Activated CD4-positive, alpha-beta T cell treated with anti-CD3 and anti-CD28 coated beads, Interleukin-10, Interleukin-2, amounts not matched to agents 100 ng/mL and 50 ng/mL, durations not matched to agents 16 hours and 8 hours (primary cell): ENCODE measurements at places on chromosomes 16 and 17.

DNA sequence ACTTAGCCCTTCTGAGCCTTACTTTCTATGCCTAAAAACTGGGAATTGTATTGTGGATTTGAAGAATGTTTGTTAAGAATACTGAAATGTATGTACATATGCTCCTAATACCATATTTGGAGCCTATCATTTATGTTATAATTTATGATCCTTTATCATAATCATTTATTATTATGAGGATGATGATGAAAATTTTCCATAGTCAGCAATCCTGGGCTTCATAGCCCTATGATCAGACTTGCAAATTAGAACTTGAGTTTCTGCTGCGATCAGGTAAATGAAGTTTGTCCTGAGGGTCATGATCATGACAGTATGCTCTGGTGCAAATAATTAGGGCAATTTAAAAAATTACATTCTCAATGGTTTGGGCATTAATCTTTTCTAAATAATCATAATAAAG lies 147.4 kb downstream of the CA10 start:
- DNase-seq = no peak

- DNase-seq = no peak
Measured at GRCh38 chr16:86618431-86619238, 40.3 kb downstream of the FOXL1 start.

DNA sequence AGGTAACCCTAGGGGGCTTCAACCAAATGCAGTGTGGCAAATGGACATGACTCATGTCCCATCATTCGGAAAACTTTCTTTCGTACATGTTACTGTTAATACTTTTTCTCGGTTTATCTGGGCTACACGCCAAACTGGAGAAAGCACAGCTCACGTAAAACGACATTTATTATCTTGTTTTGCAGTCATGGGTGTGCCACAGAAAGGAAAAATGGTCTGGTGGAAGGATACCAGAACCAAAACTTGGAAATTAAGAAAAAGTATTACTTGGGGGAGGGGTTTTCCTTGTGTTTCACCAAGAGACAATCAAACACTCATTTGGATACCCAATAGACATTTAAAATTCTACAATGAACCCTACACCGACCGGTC lies 23.6 kb downstream of the ALOX15B start:
- DNase-seq = no peak

GRCh38 chr17:58529275-58529674 lies 14.8 kb upstream of the MTMR4 start:
- DNase-seq = no peak

DNA sequence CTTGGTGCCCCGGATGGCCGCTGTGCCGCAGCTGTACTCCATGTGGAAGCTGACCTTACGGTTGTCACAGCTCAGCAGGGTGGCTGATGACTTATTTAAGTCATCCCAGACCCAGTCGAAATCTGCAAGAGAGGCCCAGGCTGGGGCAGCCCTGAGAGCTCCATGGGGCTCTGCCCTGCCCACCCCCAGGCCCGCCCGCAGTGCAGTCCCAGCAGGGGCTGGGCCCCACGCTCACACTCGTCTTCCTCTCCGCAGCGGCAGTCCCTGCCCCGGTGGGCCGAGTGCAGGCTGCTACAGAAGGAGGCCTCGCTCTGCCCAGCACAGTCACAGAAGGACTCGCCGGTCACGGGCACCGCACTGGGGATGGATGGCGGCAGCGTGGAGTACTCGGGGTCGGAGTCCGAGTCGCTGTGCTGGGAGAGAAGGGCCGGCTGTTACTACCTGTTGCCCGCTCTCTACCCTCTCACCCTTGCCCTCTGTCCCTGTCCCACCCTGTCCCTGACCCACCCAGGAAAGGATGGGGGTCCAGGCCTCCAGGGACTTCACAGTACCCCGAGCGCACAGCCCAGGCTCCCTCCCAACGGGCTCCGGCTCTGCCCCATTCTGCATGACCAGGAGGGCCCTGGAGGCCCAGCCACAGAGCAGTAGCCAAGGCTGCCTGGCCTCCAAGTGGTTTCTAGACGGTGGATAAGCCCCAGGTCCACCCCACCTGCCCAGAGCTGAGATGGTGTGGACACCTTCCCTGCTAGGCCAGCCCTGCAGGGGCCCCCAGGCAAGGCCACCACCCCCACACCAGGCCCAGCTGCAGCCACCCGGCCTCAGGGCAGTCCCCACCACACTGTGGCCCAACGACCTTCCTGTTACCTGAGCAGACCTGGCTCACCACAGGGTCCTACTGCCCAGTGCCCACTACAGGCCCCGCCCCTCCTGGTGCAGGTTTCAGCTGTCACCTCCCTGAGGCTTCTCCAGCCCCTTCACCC lies 3.9 kb downstream of the SPSB3 start:
- no peak for DNase-seq

DNA sequence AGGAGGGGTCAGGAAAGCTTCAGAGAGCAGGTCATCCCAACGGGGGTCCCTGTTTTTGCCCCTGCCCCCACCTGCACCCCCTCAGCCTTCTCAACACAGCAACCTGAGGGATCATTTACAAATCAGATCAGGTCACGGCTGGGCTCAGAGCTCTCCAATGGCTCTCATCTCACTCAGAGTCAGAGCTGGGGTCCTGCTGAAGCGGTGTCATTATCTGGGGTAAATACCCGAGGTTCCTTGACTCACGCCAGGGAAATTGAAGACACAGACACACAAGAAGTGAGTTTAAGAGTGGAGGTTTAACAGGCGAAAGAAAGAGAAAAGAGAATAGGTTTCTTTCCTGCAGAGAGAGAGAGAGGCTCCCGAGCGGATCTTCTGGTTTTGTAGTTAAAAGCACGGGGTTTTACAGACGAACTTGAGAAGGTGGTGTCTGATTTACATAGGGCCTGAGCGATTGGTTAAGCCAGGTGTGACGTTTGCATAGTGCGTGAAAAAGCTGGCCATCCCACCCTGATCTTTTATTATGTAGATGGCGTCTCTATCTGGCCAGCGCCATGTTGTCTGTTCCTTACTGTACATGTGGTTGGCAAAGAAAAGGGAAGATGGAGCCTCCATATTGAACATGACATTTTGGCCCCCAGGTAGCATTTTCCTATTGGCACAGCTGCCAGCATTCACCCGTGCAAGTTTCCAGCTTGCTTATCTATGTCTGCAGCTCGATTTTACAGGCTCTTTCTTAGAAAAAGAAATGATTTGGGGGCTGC lies 51.4 kb downstream of the WSB1 start:
- DNase-seq = no peak

GRCh38 chr17:48577946-48578615 lies at the start of gene HOXB4:
HOXB4 (minus strand) TSS chr17:48578350; CDS start chr17:48578319, 31 bp downstream.
- peak; percentile 82 for DNase-seq

DNA sequence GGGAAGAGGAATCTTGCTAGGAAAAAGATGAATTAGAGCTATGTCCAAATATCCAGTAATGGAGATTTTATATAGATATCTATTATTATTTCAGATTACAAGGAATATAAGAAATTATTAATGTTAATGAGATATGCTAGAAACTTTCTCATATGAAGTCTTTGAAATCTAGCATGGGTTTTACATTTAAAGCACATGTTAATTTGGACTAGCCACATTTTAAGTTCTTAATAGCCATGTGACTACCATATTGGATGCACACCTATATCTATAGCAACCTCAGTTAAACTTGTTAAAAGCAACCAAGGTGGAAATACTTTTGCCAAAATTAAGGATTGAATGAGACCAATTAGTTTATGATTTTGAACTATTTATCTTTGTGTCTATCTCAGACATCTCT lies 86.7 kb upstream of the CNTNAP4 start:
- DNase-seq = no peak

DNA sequence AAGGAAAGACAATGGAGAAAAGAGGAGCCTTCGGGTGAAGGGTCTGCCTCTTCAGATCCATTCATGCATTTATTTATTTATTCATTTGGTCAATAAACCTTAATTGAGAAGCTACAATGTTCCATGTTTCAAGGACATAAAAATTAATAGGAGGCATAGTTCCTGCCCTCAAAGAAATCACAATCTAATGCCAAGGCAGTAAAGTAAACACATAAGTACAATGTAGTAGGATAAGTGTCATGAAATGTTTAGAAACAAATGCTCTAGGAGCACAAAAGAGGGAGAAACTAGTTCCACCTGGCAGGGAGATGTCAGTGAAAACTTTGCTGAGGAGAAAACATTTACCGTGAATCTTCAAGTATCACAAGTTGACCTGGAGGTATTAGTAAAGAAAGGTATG lies 103.5 kb upstream of the NOG start:
- no peak for DNase-seq

GRCh38 chr16:89808475-89808874 lies 8.0 kb downstream of the FANCA start:
- no peak for DNase-seq

DNA sequence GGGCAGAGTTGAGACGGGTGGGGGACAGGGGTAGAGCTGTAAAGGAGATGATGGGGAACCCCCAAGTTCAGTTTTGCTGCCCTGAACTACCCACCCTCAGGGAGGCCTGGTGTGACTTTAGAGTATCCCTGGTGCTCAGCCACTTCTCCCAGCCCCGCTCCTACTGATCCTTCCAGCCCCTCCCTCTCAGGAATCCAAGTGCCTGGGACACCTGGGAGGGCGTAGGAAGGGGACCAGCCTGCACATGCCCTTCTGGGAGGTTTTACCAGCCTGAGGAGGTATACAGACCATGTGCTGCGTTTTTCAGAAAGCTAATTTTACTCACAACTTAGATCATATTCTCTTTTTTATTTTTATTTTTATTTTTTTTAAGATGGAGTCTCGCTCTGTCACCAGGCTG lies 4.1 kb downstream of the ST6GALNAC2 start:
- DNase-seq = no peak

- DNase-seq = peak; percentile 82
Measured at GRCh38 chr17:57455063-57455914, 199.0 kb downstream of the MSI2 start.

DNA sequence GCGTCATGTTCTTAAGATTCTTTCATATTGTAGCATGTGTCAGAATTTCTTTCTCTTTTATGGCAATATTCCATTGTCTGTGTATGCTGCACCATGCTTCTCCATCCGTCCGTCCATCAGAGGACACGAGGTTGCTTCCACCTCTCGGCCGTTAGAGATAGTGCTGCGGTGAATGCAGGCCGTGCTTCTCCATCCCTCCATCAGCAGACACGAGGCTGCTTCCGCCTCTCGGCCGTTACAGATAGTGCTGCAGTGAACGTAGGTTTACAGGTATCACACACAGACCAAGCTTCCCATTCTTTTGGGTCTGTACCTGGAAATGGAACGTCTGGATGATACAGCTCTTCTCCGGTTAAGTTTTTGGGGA lies 113.5 kb downstream of the CMIP start:
- no peak for DNase-seq

DNA sequence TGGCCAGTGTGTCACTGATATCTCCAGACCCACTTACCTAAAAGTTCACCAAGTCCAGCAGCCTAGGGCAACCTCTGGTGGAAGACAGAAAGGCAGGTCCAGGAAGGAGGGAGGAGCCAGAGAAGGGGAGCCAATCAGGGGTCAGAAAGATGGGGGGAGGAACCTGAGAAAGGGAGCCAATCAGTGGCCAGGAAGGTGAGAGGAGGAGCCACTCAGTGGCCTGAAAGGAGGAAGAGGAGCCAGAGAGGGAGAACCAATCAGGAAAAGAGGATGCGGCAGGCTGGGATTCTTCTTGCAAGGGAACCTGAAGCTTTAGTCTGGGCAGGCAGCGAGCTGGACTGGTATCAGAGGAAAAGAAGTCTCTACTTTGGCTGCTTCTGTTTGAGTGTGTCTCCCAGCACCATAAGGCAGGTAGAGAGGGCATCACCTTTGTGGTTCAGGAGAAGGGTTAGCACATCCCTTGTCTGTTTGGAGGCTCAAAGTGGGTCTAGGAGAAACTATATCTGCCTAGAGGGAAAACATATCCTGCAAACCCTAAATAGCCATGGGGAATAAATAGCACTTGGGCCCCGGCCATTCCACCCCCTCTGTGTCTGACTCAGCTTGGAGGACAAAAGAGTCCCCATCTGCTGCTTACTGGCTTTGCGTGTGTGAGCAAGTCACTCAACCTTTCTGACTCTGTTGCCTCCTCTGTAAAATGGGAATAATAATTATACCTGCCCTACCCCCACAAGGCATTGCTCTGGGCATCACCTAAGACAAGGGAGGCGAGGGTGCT lies 43.4 kb upstream of the CRHR1 start:
- peak; percentile 41 for DNase-seq

GRCh38 chr16:3964686-3965290 lies 84.3 kb upstream of the CREBBP start:
- DNase-seq = no peak

- no peak for DNase-seq
Measured at GRCh38 chr16:67423611-67424260, 7.2 kb upstream of the HSD11B2 start.

DNA sequence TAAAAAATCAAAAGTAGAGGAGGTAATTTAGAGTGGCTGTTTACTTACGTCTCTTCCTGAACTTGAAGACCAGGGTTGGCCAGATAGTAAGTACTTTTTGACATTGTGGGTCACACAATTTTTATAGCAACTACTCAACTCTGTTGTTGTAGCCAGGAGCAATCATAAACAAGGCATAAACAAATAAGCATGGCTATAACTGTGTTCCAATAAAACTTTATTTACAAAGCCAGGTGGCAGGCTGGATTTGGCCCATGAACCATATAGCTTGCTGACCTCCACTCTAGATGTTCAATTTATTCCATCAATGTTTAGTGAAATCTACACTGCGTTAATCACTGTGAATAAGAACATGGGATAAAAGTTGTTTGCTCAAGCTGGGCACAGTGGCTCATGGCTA lies 500.4 kb upstream of the ERCC4 start:
- DNase-seq = no peak

GRCh38 chr16:995087-995486 lies 13.5 kb downstream of the SOX8 start:
- DNase-seq = no peak

- DNase-seq = no peak
Measured at GRCh38 chr17:79750650-79751545, 20.2 kb downstream of the ENPP7 start.

DNA sequence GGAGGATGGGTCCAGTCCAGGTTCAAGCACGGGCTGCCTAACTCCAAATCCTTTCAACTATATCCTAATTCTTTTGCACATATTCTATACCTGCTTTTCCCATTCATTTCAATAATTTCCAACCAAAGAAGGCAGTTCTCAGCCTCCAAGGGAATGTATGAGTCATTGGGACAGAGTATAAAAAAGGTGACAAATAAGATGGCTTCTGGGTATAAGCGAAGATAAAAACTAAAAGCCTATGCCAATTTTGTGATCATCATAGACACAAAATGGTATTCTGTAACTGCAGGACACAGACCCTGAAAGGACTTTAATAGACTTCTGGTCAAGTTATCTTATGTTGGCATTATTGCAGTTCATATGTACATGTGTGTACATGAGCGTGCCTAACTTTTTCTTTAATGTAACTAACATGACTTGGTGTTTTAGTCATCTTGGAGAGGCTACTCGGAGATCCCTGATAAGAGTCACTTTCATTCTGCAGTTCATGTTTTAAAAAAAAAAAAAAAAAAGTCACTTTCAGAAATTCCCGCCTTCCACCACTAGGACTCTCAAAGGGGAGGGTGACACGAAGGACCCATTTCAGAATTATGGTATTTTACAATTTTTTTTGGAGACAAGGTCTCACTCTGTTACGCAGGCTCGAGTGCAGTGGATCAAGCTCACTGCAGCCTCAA lies 17.3 kb downstream of the COG1 start:
- no peak for DNase-seq

- no peak for DNase-seq
Measured at GRCh38 chr16:9437115-9437514, 345.7 kb downstream of the HAPSTR1 start.

- no peak for DNase-seq
Measured at GRCh38 chr17:29653995-29654714, 31.4 kb upstream of the CORO6 start.
